ENCODE measurements at places on chromosomes 16 and 17. TPM values are rescaled to one million over a fixed set of nuclear protein-coding genes. Genes with fewer than 3 reads are reported as not detected.
A peak's percentile ranks its signal among the peaks of the same experiment; 100 is the strongest.

GRCh38 chr16:54286366-54287130 is at the start of gene IRX3:
TSS of gene IRX3 (minus strand) at chr16:54286787. CDS start at chr16:54286050, 737 bp downstream.
- peak; percentile 74 for DNase-seq
- H3K27ac ChIP-seq = peak within 1 kb of the TSS; percentile 88
- peaks cover 26% of the 10 kb centered on the region for H3K4me1 ChIP-seq
- peak within 1 kb of the TSS; percentile 49 for H3K4me3 ChIP-seq
- H3K27me3 ChIP-seq = peaks cover 91% of the 10 kb centered on the region

DNA sequence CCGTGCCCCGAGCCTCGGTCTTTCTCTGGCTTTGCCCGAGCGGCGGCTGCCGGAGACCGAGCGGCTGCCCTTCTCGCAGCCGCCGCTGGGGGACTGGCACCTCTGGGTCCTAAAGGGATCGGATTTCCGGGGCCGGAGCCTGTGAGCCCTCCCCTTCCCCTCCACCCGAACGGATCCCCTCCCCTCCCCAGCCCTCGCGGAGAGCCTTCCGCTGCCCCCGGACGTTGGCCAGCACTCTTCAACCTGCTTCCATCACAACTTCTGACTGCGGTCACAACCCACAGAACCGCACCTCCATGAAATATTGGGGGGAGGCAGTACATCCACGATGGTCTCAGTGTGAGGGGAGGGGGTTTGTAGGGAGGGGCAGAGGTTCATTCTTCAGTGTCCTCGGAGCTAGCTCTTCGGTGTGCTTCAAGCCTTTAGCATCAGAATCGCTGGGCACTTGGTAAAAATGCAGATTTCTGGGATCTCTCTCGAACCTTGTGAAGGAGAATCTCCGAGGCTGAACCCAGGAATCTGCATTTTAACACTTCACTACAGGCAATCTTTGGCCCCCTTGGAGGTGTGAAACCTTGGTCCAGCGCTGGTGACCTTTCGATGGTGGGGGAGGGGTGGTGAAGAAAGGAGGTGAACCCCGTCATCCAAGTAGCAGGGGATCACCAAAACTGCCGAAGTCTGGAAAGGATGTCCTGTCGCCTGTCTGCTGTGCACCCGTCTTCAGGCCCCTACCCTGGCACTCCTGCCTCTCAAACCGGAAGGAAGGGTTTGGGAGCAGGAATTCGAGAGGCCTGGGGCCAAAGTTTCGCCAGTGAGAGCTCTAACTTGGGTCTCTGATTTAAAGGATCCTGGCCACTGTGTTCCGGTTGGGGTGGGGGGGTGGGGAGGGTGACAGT is 812 bp upstream of the PPP1R9B start:
- DNase-seq = peak; percentile 92
- no peaks in the 10 kb centered on the region for H3K36me3 ChIP-seq
- peak overlapping the region; percentile 93 for H3K27ac ChIP-seq
- no peaks in the 10 kb centered on the region for H3K27me3 ChIP-seq
- peaks cover 74% of the 10 kb centered on the region for H3K4me1 ChIP-seq
- H3K4me3 ChIP-seq = peak overlapping the region; percentile 60

GRCh38 chr17:13544765-13545164 is 57.0 kb downstream of the HS3ST3A1 start:
- H3K4me1 ChIP-seq = no peaks in the 10 kb centered on the region
- no peaks in the 10 kb centered on the region for H3K36me3 ChIP-seq
- no peak overlapping the region for H3K27ac ChIP-seq
- no peaks in the 10 kb centered on the region for H3K27me3 ChIP-seq
- H3K4me3 ChIP-seq = no peak overlapping the region

DNA sequence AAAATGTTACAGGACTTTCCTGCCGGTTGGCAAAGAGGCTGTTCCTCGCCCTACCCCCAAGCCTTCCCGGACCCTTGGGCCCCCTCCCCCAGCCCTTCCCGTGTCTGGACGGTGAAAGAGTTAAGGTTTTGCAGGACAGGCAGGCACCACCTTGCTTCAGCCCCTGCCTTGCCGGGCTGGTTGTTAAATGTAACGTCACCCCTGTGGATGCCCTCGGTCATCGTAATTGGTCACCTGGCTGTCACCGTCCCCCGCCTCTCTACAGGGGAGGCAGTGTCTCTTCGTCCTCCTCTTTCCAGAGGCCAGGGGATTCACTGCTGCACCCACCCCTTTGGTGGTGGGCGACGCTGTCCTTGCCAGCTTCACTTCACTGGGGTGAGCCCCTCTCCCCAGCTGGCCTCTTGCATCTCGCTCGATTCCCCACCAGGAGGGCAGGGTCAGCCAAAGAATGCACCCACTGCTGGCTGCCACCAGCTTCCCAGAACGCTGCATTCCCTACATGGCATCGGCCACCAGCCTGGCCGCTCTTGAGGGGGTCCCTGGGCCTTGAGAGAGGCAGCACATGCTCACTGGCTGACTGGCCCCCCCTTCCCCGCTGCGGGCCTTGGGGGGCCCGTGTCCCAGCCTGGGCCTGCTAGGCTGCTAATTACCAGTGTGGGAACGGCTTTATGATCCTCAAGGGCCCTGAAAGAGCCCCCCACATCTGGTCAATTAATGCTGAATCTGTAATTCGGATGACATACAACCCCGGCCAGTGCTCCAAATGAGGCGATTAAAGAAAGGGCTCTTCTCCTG is 25.2 kb upstream of the GSE1 start:
- H3K27ac ChIP-seq = no peak overlapping the region
- H3K4me1 ChIP-seq = peaks cover 5% of the 10 kb centered on the region
- no peaks in the 10 kb centered on the region for H3K27me3 ChIP-seq
- no peak for DNase-seq
- no peaks in the 10 kb centered on the region for H3K36me3 ChIP-seq

GRCh38 chr16:56852401-56852730 is 12.6 kb upstream of the SLC12A3 start:
- DNase-seq = no peak
- H3K27ac ChIP-seq = no peak overlapping the region
- peaks cover 23% of the 10 kb centered on the region for H3K4me1 ChIP-seq
- no peaks in the 10 kb centered on the region for H3K27me3 ChIP-seq
- H3K36me3 ChIP-seq = no peaks in the 10 kb centered on the region
- no peak overlapping the region for H3K4me3 ChIP-seq

DNA sequence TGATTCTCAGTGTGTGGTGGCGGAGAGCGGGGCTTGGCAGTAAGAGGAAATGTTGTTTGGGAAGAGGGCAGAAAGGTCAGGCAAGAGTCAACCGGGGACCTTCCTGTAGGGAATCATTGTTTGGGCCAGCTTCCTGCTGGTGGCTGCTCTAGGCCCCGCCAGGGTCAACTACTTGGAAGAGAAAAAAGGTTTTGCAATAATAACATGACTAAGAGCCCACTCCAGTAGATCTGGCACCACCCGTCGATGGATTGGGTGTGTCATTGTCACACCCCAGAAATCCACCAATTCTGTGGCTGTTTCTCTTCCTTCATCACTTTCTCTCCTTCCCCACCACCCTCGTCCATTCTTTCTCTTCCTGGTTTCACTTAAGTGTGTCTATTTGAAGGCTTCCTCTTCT is 4.2 kb upstream of the KRT24 start:
- DNase-seq = no peak
- H3K36me3 ChIP-seq = no peaks in the 10 kb centered on the region
- no peaks in the 10 kb centered on the region for H3K4me1 ChIP-seq
- H3K4me3 ChIP-seq = no peak overlapping the region
- H3K27me3 ChIP-seq = peaks cover 4% of the 10 kb centered on the region

DNA sequence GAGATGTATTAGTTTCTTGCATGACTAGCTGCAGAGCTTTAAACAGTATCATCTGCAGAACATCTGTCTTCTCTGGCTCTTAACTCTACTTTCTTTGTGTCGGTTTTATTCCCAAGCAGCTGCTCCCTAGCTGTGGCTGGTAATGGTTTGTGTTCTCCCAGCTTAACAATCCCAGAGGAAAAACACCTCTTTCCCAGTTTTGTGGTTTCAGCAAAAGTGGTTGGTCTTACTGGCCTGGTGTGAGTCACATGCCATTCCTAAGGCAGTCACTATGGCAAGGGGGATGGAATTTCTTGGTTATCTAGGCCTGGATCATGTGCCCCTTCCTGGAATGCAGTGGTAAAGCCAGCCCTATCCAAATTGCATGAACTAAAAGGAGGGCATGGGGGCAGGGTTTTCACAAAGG is 27.5 kb downstream of the OMG start:
- peaks cover 4% of the 10 kb centered on the region for H3K4me1 ChIP-seq
- no peaks in the 10 kb centered on the region for H3K27me3 ChIP-seq
- H3K36me3 ChIP-seq = peaks cover 9% of the 10 kb centered on the region
- peak overlapping the region; percentile 0 for H3K27ac ChIP-seq
- no peak for DNase-seq
- H3K4me3 ChIP-seq = no peak overlapping the region

GRCh38 chr17:73798111-73798748 is 154.0 kb upstream of the SDK2 start:
- no peak for DNase-seq
- H3K4me3 ChIP-seq = no peak overlapping the region
- H3K27ac ChIP-seq = no peak overlapping the region

GRCh38 chr17:66481271-66481670 is 178.9 kb downstream of the PRKCA start:
- DNase-seq = no peak
- H3K4me3 ChIP-seq = no peak overlapping the region
- no peaks in the 10 kb centered on the region for H3K27me3 ChIP-seq
- no peaks in the 10 kb centered on the region for H3K4me1 ChIP-seq
- no peaks in the 10 kb centered on the region for H3K36me3 ChIP-seq

GRCh38 chr16:85296859-85297660 is 184.8 kb upstream of the CIBAR2 start:
- no peak for DNase-seq
- H3K27me3 ChIP-seq = no peaks in the 10 kb centered on the region
- no peak overlapping the region for H3K4me3 ChIP-seq
- H3K27ac ChIP-seq = no peak overlapping the region

GRCh38 chr17:80879723-80880647 is 111.7 kb upstream of the CHMP6 start:
- DNase-seq = no peak
- H3K27ac ChIP-seq = no peak overlapping the region
- H3K4me1 ChIP-seq = no peaks in the 10 kb centered on the region
- H3K27me3 ChIP-seq = no peaks in the 10 kb centered on the region
- H3K4me3 ChIP-seq = no peak overlapping the region

DNA sequence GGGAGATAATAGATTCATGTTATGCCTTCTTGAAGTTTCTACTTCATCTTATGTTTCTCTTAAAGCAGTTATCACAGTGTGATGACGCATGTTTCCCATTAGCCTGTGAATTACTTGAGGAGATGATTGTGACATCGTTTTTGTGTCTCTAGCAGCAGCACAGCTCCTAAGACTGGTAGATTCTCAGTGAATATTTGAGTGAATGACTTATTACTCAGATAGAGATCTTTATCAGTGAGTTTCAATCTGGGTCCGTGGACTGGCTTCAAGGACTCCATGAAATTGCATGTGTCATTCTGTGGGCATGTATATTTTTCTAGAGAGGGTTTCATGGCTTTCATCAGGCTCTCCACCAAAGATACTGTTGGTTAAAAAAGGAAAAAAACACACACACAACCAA is 29.9 kb downstream of the YPEL2 start:
- H3K4me3 ChIP-seq = no peak overlapping the region
- H3K27me3 ChIP-seq = no peaks in the 10 kb centered on the region
- H3K36me3 ChIP-seq = no peaks in the 10 kb centered on the region

DNA sequence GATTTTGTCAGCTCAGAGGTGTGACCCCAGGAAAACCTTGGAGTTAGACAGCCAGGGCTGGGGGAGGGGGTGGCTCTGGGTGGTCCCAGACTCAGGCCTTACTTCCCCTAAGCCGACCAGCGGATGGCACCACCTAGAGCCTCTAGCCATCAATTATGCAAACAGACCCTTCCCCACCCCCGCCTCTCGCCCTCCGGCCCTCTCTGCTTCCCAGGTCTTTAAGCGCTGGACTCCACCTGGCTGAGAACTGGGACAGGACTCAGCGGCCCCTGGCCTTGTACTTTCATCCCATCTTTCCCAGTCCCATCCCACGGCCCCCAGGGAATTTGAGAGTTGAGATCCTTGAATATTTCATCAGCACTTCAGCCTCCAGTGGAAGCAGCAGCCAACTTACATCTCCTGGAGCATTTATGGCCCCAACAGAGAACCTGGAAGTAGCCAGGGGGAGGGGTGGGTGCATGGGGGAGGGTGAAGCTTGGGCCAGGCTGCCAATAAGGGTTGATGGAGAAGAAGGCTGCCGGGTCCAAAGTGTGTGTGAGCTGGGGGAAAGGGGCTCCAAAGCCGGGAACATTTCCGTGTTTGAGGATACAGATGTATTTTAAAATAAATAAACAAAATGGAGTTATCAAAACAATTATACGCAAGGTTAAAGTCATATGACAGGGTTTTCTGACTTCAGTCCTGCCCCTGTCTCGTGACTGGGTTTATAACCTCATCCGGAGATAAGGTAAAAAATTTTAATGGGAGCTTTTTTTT is 7.5 kb upstream of the JUP start:
- no peak for DNase-seq
- H3K27me3 ChIP-seq = no peaks in the 10 kb centered on the region
- H3K36me3 ChIP-seq = no peaks in the 10 kb centered on the region
- no peak overlapping the region for H3K4me3 ChIP-seq
- H3K27ac ChIP-seq = no peak overlapping the region
- H3K4me1 ChIP-seq = no peaks in the 10 kb centered on the region

DNA sequence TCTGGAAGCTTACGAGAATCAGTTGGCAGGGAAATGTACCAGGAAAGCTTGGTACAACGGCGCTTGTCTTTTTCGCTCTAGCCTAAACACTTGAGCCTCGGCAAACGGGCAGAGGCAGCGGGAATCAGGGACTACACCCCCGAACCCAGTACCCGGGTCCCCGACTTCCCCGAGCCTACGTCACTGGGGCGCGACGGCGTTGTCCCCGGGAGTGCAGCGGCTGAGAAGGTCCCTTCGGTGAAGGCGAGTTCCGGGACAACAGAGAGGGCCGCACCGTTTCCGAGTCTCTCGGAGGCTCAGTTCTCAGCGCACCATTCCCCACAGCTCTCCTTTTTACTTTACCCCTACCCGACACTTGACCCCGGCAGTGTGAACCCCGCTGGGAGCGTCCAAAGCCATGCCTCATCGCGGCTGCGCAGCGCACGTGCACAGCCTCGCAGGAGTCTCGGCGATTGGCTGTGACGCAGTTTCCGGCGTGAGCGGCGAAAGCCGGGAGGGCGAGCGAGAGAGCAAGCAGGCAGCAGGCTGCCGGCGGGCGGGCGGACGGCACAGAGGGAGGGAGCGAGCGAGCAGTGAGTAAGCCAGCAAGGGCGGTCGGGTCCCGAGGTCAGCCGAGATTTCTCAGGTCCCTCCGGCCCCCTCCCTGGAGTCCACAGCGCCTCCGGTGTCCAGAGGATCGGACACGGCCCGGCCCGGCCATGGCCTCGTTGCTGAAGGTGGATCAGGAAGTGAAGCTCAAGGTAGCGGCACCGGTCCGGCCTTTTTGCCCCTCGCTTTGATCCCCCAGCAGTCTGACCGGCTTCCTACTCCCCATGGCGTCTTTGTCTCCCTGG is at the start of gene PSME3:
Gene PSME3, plus strand, starts transcription at position 464 of the 833 bp plus-strand sequence. Its CDS starts 235 bp downstream, at position 699.
- no peaks in the 10 kb centered on the region for H3K36me3 ChIP-seq
- peak; percentile 91 for DNase-seq
- peaks cover 18% of the 10 kb centered on the region for H3K4me1 ChIP-seq
- H3K4me3 ChIP-seq = peak within 1 kb of the TSS; percentile 84

Gene DPEP2
- total RNA-seq = 0.94 TPM

Gene DNAH2
- total RNA-seq = 0.26 TPM

Gene HSPB9
- 0.22 TPM for total RNA-seq

Gene PRR29
- total RNA-seq = not detected

Gene TRPV3
- 0.29 TPM for total RNA-seq

Gene HNF1B
- total RNA-seq = 0.08 TPM
